ENCODE measurements at places on chromosomes 12 and 14. TPM values are rescaled to one million over a fixed set of nuclear protein-coding genes. Genes with fewer than 3 reads are reported as not detected.

The PRIMA1 gene
- not detected for total RNA-seq

The RNF41 gene
- 41.1 TPM for total RNA-seq

The CLEC2A gene
- not detected for total RNA-seq

The RASSF8 gene
- total RNA-seq, result 0.37 TPM

The ACOT6 gene
- not detected for total RNA-seq

The SMCO3 gene
- total RNA-seq, result not detected

The CLEC6A gene
- not detected for total RNA-seq

The FOXM1 gene
- 73.7 TPM for total RNA-seq

GRCh38 chr14:69315301-69315700, 55.3 kb downstream of the GALNT16 start:
- DNase-seq, result no peak
- H3K36me3 ChIP-seq, result no peaks in the 10 kb centered on the region
- H3K27me3 ChIP-seq, result peaks cover 6% of the 10 kb centered on the region
- H3K27ac ChIP-seq, result no peak overlapping the region

DNA sequence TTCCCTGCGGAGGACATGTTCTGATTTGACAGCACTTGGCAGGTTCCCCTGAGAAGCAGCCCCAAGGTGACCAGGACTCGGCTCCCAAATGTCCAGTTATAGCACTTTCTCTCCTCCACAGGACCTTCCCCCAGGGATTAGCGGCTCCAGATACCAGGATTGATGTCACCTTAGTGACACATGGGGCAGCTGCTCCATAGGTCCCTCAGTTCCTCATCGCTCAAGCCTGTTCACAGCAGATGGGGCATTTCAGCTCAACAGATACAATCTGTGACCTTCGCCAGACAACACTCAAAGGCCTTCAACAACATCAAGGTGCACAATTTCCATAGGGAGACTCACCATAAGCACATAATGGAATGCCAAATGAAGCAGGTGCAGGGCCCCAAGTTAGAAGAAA, 67.9 kb upstream of the ZFP36L1 start:
- no peaks in the 10 kb centered on the region for H3K4me1 ChIP-seq
- H3K4me3 ChIP-seq, result no peak overlapping the region
- H3K27me3 ChIP-seq, result peaks cover 2% of the 10 kb centered on the region
- DNase-seq, result no peak

DNA sequence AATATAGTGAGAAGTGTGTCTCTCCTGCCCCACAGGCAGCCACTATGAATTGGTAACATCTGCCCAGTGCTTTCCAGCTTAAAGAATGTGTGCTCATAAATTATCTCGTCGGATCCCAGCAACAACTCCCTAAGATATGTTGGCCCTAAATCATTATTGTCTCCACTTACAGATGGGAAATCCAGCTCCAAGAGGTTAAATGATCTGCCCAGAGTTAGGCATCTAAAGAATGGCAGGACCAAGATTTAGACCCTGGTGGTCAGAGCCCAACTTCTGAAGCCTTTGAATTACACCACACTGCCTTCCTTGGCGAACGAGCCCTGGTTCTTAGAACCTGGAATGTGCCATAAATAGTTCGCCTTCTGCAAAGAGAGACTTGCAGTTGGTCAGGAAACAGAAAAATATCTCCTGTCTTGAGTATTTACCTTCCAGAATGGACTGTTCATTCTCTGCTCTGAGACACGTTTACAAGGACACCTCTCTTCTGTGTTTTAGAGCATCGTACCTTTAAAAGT, 20.1 kb upstream of the PLEK2 start:
- no peak for DNase-seq
- H3K36me3 ChIP-seq, result no peaks in the 10 kb centered on the region

DNA sequence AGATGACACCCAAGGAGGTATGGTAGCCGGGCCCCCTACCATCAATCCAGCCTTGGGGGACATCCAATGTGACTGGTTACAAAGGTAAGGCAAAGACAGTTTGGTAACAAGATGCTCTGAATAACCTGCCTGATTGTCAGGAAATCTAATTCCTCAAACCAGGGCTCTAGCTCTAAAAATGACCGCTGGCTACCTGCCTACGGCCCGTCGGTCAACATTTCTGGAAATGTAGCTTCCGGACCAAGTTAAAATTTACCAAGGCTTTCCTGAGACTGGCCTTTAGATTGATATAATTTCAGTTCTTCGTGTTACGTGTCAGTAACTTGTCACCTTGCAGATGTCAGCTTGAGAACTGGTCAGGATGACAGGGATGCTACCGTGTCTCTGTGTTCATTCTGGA, 34.2 kb upstream of the FOXN3 start:
- H3K27me3 ChIP-seq, result no peaks in the 10 kb centered on the region
- H3K4me3 ChIP-seq, result no peak overlapping the region
- no peak overlapping the region for H3K27ac ChIP-seq
- DNase-seq, result no peak
- H3K4me1 ChIP-seq, result peaks cover 17% of the 10 kb centered on the region

- peak overlapping the region; percentile 61 for H3K4me3 ChIP-seq
- H3K27ac ChIP-seq, result peak overlapping the region; percentile 77
- peaks cover 17% of the 10 kb centered on the region for H3K36me3 ChIP-seq
- H3K27me3 ChIP-seq, result no peaks in the 10 kb centered on the region
- DNase-seq, result peak; percentile 81
Measured at GRCh38 chr12:68158432-68158831, 1.1 kb downstream of the IFNG start.

DNA sequence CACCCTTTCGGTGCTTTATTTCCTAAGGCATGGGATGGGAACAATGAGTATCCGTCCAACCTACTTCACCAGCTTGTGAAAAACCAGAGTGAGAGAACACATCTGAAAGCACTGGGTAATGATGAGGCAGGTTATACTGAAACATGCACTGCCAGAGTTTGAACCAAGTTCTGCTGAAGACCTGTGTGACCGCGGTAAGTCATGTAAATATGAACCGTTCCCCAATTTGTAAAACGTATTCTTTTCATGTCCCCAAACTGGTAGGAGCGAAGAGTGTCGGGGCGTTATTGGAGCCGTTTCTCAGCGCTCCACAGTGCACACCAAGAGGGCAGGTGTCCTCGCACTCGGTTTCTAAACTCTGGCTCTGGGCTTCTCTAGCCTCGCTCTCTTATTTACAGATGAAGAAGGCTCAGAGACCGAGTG, 788 bp upstream of the NGDN start:
- no peak overlapping the region for H3K4me3 ChIP-seq
- H3K4me1 ChIP-seq, result peaks cover 9% of the 10 kb centered on the region
- H3K27ac ChIP-seq, result no peak overlapping the region
- no peak for DNase-seq
- H3K36me3 ChIP-seq, result peaks cover 19% of the 10 kb centered on the region

DNA sequence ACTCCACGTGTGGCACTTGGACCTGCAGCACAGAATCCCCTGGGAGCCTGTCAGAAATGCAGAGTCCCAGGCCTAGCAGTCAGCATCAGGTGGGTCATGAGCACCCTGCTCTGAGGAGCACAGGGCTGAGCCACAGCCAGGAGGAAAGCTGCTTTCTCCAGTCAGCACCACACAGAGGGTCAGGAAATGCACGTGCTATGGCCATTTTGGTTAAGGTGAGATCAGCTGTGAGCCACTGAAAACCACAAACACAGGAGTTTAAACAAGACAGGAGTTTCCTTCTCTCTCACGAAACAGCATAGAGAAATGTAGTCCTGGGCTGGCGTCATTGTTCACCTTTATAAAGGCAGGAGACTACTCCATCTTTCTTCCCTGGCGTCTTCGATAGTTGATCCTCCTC, 204.5 kb upstream of the SFSWAP start:
- H3K4me1 ChIP-seq, result peaks cover 7% of the 10 kb centered on the region
- H3K4me3 ChIP-seq, result no peak overlapping the region
- DNase-seq, result no peak
- no peak overlapping the region for H3K27ac ChIP-seq
- H3K27me3 ChIP-seq, result peaks cover 6% of the 10 kb centered on the region

DNA sequence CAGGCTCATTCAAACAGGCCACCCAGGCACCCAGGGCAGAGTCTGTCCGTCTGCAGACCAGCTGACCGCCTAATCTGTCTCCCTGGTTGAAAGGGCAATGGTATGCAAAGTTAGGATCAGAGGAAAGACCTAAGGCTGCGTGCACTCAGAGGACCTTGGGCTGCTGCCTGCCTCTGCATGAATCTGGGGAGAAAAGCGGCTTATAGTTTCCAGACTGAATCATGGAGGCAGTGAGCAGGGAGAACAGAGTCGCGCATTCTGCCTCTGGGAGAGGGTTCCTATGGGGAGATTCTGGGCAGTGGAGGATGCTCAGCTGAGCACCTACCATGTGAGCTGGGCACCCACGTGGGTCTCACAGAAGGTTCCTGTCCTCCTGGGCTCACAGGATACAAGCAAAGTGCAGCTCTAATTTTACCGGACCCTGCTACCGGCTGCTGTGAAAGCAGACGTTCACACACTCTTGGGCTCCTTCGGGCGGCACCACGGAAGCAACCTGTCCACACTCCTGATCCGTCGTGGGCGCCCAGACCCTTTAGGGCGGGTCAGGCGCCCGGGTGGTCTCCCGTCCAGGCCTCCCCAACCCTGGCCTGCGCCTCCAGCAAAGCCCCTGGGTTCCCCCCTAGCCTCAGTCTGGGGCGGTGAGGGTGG, 772 bp downstream of the SCARB1 start:
- H3K4me1 ChIP-seq, result peaks cover 18% of the 10 kb centered on the region
- H3K4me3 ChIP-seq, result peak overlapping the region; percentile 84
- peak overlapping the region; percentile 74 for H3K27ac ChIP-seq
- H3K27me3 ChIP-seq, result peaks cover 4% of the 10 kb centered on the region
- DNase-seq, result peak; percentile 69
- peaks cover 2% of the 10 kb centered on the region for H3K36me3 ChIP-seq

DNA sequence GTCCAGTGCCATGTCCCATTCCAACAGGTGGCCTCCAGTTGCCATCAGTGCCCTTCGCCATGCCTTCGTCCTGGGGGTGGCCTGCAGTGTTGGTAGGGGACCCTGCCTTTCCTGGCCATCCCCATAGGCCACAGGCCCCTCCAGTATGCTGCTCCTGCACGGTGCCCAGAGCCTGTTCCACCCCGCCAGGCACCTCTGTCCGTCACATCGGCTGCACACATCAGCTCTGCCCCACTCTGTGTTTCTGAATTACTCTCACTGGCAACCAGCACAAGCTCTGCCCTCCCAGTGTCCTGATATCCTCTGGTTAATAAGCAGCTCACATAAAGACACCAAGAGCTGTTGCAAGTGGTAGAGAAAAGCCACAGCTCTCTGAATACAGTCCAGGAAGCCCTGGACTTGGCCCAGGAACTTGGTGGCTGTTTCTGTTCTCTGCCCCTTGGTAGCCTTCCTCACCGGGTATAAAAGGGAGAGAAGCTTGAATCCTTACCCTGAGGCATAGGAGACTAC, 31.3 kb upstream of the ATP2A2 start:
- H3K36me3 ChIP-seq, result no peaks in the 10 kb centered on the region
- no peaks in the 10 kb centered on the region for H3K4me1 ChIP-seq
- H3K4me3 ChIP-seq, result no peak overlapping the region

DNA sequence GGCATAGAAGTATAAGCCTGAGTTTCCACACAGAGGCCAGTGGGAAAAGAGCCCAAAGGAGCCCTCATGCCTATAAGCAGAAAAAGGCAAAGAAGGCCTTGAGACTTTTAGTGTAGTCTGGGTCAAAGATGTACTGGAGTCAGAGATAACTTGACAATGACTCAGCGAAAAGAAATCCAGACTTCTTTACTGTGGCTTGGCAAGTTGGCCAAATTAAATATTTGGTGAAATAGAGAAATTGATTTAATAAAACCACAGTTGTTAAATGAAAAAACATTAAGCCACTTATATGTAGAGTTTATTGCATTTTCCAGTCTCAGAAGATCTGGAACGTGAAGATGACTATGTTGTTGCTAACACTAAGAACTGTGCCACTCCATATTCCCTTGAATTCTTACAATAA, 105.1 kb downstream of the TMTC3 start:
- no peak overlapping the region for H3K4me3 ChIP-seq
- H3K4me1 ChIP-seq, result peaks cover 8% of the 10 kb centered on the region
- H3K27ac ChIP-seq, result no peak overlapping the region

DNA sequence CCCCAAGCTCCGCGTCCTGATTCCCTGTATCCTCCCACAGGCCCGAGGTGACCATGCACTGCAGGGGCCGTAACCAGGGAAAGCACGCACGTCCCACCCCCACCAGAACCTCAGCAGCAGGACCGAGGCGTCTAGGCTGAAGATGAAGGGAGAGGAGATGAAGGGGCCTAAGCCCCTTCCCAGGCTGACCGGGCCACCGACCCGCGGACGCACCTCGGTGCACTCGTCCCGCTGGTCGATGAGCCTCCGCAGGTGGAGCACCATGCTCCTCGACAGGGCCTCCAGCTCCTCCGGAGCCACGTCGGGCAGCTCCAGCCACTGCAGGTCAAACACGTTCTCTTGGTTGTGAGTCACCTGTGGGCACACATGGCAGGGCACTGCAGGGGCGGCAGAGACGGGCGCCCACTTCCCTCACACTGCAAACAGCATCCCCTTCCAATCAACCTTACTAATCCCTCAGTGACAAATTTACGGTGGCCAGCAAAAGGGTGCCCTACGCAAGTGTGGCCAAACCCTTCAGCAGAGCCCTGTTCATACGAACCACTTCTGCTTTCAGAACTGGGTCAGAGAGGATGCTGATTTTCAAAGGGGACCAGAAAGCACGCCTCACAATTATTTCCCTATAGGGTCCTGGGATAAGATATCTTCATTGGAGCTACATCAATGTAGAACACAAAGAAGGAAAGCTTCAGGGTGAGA, 77.8 kb downstream of the CCDC88C start:
- no peak overlapping the region for H3K27ac ChIP-seq
- H3K4me3 ChIP-seq, result no peak overlapping the region
- H3K36me3 ChIP-seq, result peaks cover 52% of the 10 kb centered on the region

GRCh38 chr14:61280092-61280525, 1.0 kb downstream of the TMEM30B start:
- H3K36me3 ChIP-seq, result no peaks in the 10 kb centered on the region
- H3K4me3 ChIP-seq, result peak overlapping the region; percentile 88
- peak overlapping the region; percentile 84 for H3K27ac ChIP-seq
- peak; percentile 81 for DNase-seq
- peaks cover 30% of the 10 kb centered on the region for H3K27me3 ChIP-seq
- peaks cover 28% of the 10 kb centered on the region for H3K4me1 ChIP-seq

- peaks cover 14% of the 10 kb centered on the region for H3K4me1 ChIP-seq
- H3K4me3 ChIP-seq, result peak overlapping the region; percentile 69
- no peak for DNase-seq
Measured at GRCh38 chr14:35535483-35536112, 1.6 kb downstream of the INSM2 start.

- no peak overlapping the region for H3K4me3 ChIP-seq
- H3K27me3 ChIP-seq, result peaks cover 4% of the 10 kb centered on the region
- no peaks in the 10 kb centered on the region for H3K4me1 ChIP-seq
- H3K27ac ChIP-seq, result no peak overlapping the region
Measured at GRCh38 chr14:53458368-53458814, 305.3 kb upstream of the DDHD1 start.

GRCh38 chr12:116389990-116390389, 112.5 kb upstream of the MED13L start:
- H3K4me3 ChIP-seq, result no peak overlapping the region
- H3K4me1 ChIP-seq, result peaks cover 4% of the 10 kb centered on the region
- no peak for DNase-seq
- no peaks in the 10 kb centered on the region for H3K36me3 ChIP-seq

GRCh38 chr14:23056145-23056955, 970 bp downstream of the CDH24 start:
- H3K36me3 ChIP-seq, result peaks cover 17% of the 10 kb centered on the region
- H3K27ac ChIP-seq, result peak overlapping the region; percentile 64
- H3K27me3 ChIP-seq, result peaks cover 8% of the 10 kb centered on the region
- H3K4me3 ChIP-seq, result peak overlapping the region; percentile 80
- peaks cover 17% of the 10 kb centered on the region for H3K4me1 ChIP-seq
- peak; percentile 90 for DNase-seq

Measured in activated CD4-positive, alpha-beta T cell treated with anti-CD3 and anti-CD28 coated beads, Interleukin-2, amount 10 ng/mL, durations not matched to agents 24 days and 14 days (primary cell).